ENCODE measurements at places on chromosomes 5 and 9. TPM values are rescaled to one million over a fixed set of nuclear protein-coding genes. Genes with fewer than 3 reads are reported as not detected.

The MXD3 gene
- total RNA-seq = 3.6 TPM

DNA sequence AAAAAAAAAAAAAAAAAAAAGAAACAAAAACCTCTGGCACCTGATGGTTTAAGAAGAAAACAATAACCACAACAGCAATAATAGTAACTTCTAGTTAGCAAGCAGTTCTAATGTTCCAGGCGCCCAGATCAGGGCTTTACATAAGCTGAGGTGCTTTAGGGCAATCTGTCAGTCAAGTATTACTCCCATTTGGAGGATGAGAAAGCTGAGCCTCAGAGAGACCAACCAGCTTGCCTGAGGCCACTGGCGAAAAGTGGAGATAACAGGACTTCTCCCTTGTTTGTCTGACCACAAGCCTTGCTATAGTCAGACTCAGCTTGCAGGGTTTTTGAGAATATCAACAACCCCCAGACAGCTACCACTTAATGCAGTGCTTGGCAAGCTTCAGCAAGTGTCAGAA is 83.5 kb upstream of the BOD1 start:
- DNase-seq = no peak

DNA sequence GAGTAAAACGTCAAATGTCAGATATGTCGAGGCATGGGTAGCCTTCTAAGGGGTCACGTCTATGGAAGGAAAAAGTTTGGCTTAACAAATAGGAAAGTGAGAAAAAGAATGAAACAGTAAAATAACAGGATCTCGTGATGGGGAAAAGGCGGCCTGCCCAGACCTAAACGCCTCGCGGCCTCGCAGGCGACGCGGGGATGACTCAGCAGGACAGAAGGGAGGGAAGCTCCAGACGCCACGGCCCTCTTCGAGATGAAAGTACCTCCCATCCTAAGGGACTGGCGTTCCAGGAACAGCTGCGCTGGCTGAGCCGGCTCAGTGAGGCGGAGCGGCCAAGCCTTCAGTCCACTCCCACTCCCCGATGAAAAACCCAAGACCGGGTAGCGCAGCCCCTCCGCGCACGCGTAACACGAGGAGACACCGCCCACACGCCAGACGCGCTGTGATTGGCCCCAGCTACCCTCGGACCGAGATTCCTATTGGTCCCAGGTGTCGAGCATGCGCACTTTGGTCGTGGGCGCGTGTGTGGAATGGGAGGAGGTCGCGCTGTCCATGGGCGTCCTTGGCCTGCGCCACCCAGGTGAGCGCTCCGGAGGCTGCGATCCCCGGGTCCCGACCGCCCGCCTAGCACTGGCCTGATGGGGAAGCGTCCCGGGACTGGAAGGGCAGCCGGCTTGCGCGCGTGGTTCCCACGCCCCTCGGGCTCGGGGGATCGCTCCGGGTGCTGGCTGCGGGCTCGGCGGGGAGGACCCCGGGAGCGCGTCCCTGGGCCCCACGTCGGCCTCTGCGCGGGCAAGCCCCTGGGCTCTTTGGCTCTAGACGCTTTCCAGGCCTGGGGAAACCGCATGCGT is 588.5 kb downstream of the MTRR start:
- peak; percentile 97 for DNase-seq

DNA sequence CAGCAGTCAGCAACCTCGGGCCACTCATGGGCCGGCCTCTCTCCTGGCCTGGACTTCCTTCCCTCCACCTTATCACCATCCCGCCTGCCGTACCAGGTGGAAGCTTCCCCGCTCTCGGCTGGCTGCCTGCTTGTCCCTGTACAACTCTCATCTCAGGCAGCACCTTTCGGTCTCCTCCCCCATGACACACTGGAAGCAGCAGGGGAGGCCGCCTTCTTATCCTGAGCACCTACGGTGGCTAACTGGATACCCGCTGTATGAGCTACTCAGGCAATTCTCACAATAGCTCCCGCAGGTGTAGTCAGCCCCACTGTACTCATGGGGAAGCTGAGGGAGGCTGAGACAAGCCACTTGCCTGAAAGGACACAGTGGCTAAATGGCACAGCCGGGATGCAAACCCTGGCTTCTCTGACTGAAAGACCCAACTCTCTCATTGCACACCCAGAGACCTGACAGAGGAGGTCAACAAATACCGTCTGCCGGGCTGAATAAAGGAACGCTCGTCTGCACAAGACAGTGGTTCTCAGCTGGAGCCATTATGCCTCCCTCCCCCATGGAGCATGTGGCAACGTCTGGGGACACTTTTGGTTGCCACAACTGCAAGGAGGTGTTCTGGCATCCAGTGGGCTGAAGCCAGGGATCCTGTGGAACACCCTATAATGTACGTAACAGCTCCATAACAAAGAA is 9.6 kb downstream of the STK10 start:
- no peak for DNase-seq

GRCh38 chr9:91035825-91036208 is 234.2 kb downstream of the SYK start:
- DNase-seq = peak; percentile 29

DNA sequence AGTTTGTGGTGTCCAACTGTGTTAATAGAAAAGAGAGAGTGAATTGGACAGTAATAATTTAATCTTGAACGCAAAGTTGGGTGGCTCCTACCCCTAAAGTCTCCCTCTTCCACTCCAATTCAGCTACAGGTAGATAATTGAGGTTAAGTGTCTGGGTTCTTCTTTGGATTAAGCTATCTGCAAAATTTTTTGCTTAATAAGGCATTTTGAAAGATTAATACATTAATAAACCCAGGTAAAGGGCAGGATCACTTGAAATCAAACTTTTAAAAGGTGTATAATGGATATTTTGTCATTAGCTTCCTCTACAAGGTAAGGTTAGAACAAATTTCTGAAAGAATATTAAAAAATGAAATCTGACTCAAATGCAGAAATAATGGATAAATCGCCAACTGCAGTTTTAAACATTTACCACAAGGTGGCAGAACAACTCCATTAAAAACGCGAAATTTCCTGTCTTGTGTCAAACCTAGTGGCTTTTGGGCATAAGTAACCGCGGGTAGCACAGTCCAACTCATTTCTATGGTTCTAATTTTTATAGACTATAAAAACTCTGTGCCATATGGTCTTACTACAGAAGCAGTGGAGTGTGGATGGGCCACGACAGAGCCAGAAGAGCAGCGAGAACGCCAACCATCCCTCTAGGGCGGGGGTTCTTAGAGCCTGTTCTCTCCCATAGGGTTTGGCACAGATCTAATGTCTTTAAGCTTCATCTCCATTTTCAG is 276.5 kb downstream of the ARHGEF28 start:
- peak; percentile 79 for DNase-seq

DNA sequence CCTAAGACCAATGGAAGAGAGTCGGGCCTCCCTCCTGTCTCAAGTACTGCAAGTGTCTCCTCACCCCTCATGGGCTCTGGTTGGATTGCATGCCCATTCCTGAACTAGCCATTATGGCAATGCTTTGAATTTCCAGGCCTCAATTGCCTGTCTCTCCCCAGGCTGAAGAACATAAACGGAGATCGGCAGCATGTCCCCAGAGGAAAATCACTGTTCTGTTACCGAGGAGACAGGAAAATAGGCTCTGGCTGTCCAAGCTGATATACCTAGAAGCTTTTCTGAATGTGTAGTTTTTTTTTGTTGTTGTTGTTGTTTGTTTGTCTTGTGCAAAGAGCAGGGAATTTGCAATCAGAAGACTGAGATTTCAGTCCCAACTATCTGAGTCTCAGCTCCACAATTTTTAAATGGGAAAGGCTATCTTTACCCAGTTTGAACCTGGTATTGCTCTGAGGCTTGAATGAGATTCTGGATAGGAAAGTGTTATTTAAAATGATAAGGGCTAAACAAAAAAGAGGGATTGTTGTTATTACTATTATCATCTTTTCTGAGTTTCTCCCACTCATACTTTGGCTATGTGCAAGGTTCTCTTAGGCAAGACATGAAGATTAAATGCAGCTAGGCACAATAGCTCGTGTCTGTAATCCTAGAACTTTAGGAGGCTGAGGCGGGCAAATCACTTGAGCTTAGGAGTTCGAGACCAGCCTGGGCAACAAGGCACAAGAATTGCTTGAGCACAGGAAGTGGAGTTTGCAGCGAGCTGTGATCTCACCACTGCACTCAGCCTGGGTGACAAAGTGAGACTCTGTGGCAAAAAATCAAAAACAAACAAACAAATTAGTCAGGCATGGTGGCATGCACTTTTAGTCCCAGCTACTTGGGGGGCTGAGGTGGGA is 77.2 kb upstream of the KLF9 start:
- no peak for DNase-seq

- peak; percentile 82 for DNase-seq
Measured at GRCh38 chr5:114450437-114450836, 88.6 kb downstream of the KCNN2 start.

DNA sequence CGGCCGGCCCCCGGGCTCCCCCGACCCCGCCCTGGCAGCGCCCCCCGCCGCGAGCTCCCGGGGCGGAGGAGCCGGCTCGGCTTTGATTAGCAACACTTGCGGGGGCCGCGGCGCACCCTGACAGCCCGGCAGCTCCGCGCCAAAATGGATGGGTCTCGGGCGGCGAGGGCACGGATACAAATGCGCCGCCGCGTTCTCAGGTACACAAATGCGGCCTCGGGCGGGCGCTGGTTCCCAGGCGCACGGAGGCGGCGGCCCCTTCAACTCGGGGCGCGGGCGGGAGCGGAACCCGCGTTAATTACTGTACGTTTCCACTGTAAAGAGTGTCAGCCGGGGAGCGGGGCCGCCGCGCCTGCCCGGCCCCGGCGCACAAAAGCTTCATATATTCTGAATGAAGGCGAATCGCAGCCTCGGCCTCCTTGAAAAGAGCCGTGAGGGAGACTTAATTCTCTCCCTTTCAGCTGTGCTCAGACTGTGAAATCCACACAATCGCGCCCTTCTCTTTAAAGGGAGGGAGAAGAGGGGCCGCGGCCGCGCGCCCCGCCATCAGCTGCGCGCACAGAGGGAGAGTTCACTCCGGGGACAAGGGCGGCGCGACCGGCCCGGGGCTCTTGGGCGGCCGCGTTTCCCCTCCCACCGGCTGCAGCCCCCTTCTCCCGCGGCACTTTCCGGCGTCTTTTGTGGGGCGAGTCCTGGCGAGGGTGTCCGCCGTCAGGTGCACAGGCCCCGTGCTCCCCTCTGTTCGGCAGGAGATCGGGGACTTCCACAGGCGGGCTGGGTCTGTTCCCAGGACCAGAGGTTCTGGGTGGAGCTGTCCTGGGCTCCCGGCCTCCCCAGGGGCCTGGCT is 27.0 kb downstream of the MSX2 start:
- peak; percentile 51 for DNase-seq

GRCh38 chr5:34669931-34670516 is 13.9 kb downstream of the RAI14 start:
- no peak for DNase-seq

The FUT7 gene
- 0.96 TPM for total RNA-seq

DNA sequence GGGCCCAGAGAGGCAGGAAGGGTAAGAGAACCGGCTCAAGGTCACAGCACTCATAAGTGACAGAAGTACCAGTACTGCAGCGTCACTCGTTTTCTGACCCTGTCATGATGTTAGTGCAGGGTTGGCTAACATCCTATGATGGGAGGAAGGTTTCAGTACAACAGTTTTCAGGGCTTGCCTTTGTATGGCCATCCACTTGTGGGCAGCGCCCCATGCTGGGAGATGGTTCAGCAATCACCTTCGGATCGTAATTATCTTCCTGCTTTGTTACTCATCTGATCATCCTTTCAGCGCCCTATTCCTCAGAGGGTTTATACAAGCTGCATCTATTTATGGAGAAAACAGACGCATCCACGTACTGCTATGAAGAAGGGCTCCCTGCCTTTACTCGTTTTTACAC is 2.4 kb downstream of the MAP1B start:
- peak; percentile 64 for DNase-seq

GRCh38 chr9:1804128-1804865 is 210.8 kb upstream of the SMARCA2 start:
- no peak for DNase-seq

DNA sequence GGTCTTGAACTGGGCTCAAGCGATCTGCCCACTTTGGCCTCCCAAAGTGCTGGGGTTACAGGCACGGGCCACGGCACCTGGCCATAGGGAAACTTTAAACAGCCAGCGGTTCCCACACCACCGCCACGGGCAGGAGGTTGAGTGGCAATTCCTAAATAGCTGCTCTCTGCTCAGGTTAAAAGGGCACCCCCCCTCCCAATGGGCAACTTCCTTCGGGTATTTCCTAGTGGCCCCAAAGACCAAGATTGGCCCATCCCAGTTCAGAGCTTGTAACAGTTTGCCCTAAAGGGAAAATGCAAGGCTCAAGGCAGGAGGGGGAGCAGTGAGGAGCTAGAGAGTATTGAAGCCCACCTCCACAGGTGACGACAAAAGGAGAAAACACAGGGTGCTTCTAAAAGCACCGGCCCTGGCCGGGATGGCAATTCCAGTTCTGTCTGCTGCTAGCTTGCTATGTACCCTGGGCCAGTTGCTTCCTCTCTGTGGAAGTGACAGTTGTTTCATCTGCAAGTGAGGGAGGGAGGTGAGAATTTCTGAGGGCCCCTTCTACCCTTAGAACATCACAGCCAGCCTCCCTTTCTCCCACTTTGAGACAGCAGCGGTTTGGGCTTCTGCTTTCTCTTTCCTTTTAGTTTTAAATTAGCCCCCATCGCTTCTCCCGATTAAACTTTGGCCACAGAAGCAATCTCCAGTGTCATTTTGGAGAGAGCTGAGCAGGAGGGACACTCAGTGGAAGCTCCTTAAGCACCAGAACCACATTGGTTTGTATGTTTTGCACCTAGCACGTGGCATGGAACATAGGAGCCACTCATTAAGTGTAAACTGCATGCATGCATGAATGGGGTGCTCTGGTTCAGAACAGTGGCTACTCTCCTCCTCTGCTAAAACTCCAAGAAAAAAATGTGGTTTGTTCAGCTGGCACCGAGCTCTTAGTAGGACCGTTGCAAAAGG is 17.3 kb upstream of the TNIP1 start:
- no peak for DNase-seq

The ANKRD20A1 gene
- 0.72 TPM for total RNA-seq

DNA sequence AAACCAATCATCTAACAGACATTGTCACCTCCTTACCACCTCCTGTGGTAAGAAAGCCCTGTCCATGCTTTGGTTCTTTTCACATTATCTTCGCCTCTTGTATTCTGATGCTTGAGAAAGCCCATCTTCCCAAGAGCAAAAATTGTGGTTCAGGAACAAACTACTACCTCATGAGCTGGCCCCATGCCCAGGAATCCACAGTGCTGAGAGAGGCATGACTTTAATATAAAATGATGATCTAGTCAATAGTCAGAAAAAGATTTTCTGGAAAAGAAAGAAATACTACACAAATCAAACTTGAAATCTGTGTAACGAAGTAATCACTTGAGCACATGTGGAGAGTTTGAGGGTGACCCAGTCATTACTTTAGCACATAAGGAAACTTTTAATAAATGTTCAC is 94.7 kb downstream of the FGF10 start:
- DNase-seq = no peak
